Activated T-helper 17 cell treated with anti-CD3 and anti-CD28 coated beads, Interleukin-2, amount 50 U/mL, for 72 hours (primary cell): ENCODE measurements at places on chromosomes 7 and 10. TPM values are rescaled to one million over a fixed set of nuclear protein-coding genes. Genes with fewer than 3 reads are reported as not detected.

Gene HOXA9
- total RNA-seq, result not detected

Gene SEMA4G
- total RNA-seq, result 3.8 TPM

Gene UCN3
- total RNA-seq, result not detected

Gene CALD1
- 27.2 TPM for total RNA-seq

Gene SPDYE2
- not detected for total RNA-seq

Gene FAM237B
- not detected for total RNA-seq

Gene ALOX5
- total RNA-seq, result 7.9 TPM

Gene CPA2
- total RNA-seq, result 0.56 TPM

Gene CLCN1
- 0.11 TPM for total RNA-seq

- ATAC-seq, result no peak
Observed at GRCh38 chr7:75866114-75866488, 12.7 kb upstream of the RHBDD2 start.

GRCh38 chr10:6201516-6201975 lies 1.2 kb upstream of the PFKFB3 start:
- peak; percentile 76 for ATAC-seq

- ATAC-seq, result no peak
Observed at GRCh38 chr10:62386356-62387320, 12.5 kb downstream of the ZNF365 start.

DNA sequence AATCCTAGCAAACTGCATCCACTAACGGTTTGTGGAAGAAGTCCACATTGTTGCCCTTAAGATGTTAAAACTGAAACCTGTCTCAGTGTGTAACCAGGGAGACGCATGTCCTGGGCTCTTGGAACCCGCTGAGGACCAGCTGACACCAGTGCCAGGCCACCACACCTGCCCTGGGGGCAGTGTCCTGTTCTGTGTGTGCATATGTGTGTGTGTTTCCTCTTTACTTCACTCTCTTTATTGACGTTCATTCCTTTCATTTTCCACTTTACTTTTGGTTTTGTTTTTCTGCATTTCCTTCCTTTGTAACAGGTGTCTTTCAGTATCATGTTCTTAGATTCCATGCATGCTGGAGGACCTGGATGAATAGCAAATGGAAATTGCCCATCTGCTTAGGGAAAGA lies 83.8 kb downstream of the TEX36 start:
- no peak for ATAC-seq

DNA sequence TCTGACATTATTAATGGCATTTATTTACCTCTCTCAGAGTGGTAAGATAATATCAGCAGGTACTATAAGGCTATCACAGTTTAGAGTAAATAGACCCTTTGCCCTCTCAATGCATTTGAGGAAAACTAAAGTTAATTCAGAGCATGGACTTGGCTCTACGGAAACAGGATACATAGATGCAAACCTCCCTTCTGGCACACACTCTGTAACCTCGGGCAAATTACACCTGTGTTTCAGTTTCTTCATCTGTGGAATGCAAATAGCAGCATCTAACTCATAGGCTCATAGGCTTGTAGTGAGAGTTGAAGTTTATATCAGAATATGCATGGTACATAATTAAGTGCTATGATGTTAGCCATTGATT lies 5.6 kb downstream of the RAPGEF5 start:
- ATAC-seq, result no peak

DNA sequence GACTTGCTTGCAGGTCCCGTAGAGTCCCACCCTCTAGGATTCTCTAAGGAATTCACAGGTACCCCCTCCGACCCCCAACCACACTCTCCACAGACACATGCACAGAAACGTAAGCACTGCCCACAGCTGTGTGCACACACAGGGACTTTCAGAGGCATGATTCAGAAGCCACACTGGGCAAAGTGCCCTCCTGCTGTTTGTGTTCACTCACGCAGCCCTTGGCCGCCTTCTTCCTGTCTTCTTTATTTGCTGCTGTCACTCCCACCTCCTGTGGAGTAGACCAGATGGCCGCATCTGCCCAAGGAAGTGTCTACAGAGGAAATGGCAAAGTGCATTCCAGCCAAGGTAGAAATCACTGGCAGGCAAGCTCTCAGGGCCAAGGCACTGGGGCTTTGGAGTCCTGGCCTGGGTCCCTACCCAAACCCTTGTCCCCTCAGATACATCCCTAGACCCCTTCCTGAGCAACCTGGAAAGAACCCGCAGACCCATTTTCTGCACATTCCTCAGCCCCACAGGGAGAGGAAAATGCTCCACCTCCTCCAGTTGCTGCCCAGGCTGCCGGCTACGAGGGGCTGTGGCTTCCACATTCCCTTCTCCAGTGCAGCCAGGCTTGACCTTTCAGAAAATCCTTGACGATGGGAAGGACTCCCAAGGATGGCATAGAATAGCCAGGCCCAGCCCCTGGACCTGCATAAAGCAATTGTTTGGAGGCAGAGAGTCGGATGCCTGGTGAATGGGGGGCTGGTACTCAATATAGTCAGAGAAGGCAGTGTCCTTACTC lies 21.6 kb upstream of the GIMAP8 start:
- peak; percentile 87 for ATAC-seq

DNA sequence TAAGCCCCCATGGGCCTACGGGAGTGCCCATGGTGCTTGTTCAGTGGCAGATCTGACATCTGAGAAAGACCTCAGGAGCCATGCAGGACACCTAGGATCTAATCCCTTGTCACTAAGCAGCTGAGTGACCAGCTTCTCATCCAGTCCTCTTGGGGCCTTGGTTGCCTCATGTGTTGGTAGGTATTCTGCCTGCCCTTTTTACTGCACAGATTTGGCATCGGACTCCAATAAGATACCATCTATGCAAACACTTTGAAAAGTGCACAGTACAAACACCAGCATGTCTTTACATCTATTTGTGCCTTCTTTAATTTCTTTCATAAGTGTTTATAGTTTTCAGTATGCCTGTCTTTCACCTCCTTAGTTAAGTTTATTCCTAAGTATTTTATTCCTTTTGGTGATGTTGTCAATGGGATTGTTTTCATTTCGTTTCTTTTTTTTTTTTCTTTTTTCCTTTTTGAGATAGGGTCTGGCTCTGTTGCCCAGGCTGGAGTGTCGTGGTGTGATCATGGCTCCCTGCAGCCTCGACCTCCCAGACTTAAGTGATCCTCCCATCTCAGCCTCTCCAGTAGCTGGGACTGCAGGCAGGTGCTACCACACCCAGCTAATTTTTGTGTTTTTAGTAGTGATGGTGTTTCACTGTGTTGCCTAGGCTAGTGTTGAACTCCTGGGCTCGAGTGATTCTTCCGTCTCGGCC lies 10.4 kb downstream of the STOX1 start:
- no peak for ATAC-seq

- ATAC-seq, result peak; percentile 52
Observed at GRCh38 chr10:29828956-29829355, 194.2 kb upstream of the SVIL start.

DNA sequence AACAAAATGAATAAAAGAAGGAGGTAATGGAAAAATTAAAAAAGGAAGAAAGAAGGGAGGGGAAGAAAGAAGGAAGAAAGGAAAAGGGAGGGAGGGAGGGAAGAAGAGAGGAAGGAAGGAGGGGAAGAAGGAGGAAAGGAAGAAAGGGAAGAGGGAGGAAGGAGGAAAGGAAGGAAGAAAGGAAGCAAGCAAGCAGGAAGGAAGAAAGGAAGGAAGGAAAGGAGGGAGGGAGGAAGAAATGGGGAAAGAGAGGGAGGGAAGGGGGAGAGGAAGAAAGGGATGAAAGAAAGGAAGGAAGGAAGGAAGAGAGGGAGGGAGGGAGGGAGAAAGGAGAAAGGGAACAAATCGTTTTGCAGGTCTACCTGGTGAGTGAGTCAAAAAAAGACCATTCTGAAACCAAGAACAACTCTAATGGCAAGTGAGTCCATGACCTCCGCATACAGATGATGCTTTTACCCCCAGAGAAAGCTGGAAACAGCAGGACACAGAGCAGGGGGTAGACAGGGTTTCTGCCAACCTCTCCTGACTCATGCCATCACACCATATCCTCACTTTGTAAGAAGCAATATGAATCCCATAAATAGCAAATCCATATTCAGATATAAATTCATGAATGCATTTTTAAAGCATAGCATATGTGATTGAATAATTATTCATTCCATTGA lies 1112.9 kb upstream of the AUTS2 start:
- ATAC-seq, result no peak

DNA sequence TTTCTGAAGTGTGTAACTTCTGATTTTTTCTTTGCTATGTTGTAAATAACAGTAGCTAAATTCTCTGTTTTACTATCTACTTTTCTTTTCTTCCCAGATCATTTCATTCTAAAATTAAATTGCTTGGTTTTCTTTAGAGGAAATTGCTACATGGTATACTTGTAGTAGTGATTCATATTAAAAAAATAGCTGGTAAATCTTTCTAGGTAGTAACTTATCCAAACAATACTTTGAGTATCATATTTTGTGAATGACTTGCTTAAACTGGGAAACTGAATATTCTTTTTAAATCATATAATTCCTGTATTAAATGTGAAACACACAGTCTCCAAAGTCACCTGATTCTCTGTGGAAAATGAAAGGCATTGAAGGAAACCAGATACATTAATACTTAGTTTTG lies 85.5 kb downstream of the ZNRF2 start:
- ATAC-seq, result no peak

DNA sequence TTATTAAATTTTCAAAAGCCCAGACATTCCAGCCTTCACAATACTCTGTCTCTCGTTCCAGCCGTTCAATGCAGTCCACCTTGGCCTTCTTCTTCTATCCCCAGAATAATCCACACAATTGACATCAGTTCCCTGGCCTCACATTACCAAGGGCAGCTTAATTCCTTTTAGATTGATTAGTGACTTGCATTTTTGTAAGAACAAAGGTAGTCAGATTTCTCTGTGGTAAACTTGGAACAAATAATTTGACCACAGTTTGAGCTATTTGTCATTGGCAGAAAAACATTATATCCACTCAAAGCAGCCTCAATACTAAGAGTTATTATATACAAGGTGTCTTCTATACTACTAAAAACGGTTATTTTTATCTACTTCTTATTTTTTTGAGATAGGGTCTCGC lies 5.1 kb upstream of the CYTH3 start:
- no peak for ATAC-seq

- ATAC-seq, result no peak
Observed at GRCh38 chr10:77244286-77244685, 393.3 kb downstream of the KCNMA1 start.

GRCh38 chr10:76643511-76643911 lies 994.1 kb downstream of the KCNMA1 start:
- ATAC-seq, result no peak

- no peak for ATAC-seq
Observed at GRCh38 chr7:86733783-86734182, 90.1 kb downstream of the GRM3 start.

- peak; percentile 64 for ATAC-seq
Observed at GRCh38 chr10:48289501-48290238, 15.2 kb upstream of the FRMPD2 start.

DNA sequence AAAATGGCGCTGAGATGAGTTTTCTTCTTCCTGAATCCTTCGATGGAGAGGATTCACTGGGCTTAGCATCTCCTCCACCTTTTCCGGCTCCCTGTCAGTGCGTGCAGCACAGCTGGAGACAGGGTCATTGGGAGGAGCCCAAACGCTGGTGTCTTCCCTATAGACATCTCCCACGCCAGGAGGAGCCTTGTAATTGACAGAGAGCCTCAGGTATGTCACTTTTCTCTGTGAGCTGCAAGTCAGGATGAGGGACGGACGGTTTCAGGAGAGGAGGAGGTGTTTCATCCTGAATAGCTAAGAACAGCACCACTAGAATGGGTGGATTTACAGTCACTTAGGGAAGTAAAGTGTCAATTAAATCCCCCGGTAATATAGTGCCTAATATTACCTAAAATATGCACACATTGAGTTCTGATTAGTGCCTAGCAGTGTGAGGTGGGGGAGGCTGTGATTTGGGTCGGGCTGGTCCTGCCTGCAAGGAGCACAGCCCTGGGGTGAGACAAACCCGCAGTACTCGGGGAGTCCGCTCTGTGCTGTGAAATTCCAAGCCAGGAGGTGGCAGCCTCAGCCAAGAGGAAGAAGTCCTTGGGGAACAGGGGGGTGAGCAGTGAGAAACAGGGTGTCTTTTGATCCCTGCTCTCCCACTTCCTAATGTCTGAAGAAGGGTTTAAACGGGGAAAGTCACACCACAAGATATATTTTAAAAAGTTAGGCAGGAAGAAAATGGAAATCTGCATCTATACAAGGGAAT lies 28.2 kb downstream of the IL15RA start:
- ATAC-seq, result peak; percentile 79

- ATAC-seq, result no peak
Observed at GRCh38 chr7:94666879-94667587, 11.1 kb upstream of the SGCE start.

- ATAC-seq, result peak; percentile 43
Observed at GRCh38 chr7:50304129-50304910, at the start of gene IKZF1. Gene IKZF1, plus strand, starts transcription at chr7:50304716. Its CDS starts 14,346 bp downstream, at chr7:50319062.

- no peak for ATAC-seq
Observed at GRCh38 chr10:77381750-77382149, 255.9 kb downstream of the KCNMA1 start.

DNA sequence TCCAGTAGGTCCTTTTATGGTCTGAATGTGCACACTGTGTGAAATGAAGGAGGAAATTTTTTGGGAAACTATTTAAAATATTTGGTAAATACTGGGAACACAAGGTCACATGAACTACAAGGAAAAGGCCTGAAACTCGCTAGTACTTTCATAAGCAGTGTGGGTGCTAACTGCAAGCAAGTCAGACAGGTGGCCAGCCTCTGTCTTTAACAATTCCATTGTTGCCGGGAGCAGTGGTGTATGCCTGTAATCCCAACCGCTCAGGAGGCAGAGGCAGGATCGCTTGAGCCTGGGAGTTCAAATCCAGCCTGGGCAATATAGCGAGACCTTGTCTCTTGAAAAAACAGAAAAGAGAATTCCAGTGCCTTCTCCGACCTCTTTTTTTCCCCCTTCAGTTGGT lies 37.5 kb downstream of the SMURF1 start:
- ATAC-seq, result no peak

GRCh38 chr10:112874982-112875381 lies 75.1 kb upstream of the TCF7L2 start:
- no peak for ATAC-seq

DNA sequence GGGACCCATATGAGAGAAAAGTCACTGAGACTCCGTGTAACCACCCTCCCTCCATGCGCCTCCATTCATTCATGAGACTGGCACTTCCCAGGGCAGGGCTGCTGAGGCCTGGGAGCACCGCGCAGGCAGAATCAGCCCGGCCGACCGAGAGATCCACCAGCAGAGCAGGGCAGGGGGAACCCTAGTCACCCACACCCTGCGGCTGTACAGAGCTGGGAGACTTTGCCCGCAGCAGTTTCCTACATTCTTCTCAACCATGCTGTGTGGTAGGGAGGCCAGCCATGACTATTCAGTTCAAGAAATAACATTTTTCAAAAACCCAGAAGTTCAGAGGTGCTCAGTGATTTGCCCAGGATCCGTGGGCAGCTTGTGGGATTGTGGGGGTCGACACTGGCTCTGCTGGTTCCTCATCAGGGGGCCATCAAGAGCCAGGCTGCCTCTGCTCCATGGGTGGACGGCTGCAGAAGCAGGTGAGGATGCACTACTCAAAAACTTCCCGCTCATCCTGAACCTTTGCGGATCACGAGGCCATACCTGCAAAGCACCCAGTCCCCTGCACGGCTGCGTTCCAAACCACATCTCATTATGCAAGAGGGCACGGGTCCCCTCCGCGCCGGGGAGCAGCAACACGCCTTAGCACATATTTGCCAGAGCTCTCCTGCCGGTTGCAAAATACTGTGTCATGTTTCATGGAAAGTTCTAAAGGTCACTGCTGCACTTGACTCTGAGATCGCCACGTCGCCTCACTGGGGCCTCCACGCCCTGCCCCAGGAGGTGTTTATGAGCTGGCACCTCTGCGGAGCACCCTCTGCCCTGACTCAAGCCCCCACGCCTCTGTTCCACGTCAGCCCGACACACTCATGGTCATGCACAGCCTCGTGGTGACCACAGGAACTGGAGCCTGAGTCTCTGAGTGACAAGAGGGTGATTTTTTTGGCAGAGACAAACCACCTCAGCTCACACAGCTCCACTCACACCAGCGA lies 132.0 kb downstream of the PRKAG2 start:
- peak; percentile 87 for ATAC-seq
